ENCODE measurements at places on chromosomes 12 and 14.

GRCh38 chr14:37452323-37452722 is 142.7 kb downstream of the FOXA1 start:
- no peak for DNase-seq

- DNase-seq = no peak
These were observed 10.5 kb downstream of the AEBP2 start for GRCh38 chr12:19449814-19450213.

DNA sequence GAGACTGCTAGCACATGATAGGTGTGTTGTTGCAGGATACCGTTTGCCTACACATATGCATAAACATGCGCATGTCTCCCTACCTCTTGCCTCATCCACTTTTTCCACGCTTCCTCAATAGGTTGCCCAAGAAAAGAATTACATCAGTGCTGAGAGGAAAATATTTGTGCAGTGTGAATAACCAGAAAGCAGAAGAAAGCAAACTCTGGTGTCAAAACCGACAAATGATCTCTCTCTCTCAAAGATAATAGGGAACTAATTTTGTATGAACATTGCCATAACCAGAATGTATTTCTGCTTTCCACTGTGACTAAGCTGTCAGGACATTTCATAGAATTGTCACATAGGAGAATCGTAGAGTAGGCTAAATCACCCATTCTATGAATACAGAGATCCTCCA is 1.3 kb downstream of the CLEC7A start:
- DNase-seq = peak; percentile 43

DNA sequence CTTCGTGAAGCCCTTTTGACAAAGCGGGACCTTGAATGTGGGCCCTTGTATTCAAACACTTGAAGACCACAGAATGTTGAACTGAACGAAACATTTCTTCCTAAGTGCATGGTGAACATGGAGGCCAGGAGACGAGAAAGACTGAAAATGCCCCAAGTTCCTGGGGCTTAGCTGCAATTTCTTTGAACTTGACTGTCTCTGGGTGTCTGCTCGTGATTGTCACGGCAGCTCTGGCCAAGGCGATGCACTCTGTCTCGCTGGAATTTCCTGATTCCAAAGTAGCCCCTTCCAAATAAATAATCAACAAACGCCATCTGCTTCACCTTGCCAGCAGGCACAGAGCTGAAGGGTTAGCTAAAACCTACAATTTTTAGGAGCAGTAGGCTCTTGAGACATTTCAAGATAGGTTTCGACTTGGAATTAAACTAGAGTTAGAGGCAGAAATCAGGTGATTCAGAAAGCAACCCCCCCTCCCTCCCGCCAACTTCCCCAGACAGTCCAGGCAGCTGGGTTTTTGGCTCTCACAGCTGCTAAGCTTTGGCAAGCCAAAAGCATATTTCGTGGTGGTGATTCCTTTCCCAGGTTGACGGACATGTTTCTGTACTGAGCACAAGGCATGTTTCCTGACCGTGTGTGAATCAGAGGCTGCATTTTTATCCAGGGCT is 13.5 kb upstream of the IRF2BPL start:
- DNase-seq = no peak

DNA sequence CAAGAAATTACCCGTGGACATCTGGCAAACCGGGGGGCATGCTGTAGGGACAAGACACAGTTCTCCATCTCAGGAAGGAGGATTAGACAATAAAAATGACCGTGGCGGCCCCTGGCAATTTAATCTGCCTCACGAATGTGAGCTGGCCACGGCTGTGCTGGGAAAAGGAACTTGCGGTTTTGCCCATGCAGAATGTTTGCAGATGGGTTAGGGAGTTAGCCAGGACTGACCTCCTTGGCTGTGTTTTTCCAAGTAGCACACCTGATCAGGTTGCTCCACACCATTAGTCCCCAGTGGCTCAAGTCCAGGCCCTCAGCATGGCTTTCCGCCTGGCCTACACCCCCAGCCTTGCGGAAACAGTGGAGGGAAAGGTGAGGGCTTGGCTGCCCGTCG is 20.8 kb downstream of the TPCN1 start:
- DNase-seq = no peak

DNA sequence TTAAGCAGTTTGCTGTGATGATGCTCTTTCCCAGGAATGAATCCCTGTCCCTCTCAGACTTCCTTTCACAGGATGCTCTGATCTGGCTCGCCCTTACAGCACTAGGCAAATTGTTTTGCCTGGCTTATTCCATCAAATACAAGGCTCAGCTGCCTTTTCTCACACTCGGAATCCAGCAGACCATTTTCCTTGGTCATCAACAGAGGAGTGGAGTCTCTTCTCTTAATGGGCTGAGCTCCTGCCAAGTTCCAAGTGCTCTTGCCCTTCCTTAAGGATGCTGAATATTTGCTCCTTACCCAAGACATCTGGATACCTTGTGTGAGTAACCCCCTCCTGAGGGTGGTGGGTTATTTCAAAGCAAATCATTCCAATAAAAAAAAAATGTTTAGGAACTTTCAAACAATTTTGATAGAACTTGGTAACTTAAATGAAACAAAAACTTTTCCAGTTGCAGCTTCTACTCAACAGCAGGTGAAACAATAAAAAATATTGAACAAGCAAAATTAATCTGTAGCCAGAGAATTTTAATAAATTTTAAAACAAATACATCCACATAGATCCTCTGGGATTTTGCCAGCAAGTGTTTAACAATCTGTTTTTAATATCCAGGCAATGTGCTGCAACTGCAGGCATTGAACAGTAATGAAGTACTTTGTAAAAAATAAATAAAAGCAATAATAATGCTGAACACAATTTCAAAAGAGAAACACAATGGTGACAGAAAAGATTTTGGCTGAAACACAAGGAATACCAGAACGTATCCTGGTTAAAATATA is 264.0 kb upstream of the FAR2 start:
- DNase-seq = no peak

- peak; percentile 92 for DNase-seq
These were observed 80.8 kb downstream of the EP400 start for GRCh38 chr12:132030367-132031038.

- DNase-seq = no peak
These were observed 116.4 kb downstream of the PTPRB start for GRCh38 chr12:70520847-70521246.

GRCh38 chr14:67480011-67480410 is 8.5 kb downstream of the TMEM229B start:
- DNase-seq = no peak

DNA sequence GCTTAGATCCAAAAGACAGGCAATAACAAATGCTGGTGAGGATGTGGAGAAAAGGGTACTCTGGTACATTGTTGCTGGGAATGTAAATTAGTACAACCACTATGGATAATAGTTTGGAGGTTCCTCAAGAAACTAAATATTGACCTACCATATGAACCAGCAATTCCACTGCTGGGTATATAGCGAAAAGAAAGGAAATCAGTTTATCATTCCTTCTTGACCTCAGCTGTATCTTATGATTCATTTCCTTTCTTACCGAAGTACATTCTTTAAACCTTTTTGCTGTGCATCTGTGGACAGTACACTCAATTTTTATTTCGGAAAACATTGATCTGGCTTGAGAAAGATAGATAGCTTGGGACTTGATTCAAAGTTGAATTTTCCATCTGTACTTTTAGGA is 183.2 kb upstream of the LRFN5 start:
- no peak for DNase-seq

GRCh38 chr12:59787610-59788009 is 191.8 kb downstream of the SLC16A7 start:
- DNase-seq = no peak

GRCh38 chr14:96225745-96226151 is 21.1 kb downstream of the BDKRB2 start:
- no peak for DNase-seq

GRCh38 chr12:69792533-69792932 is 32.5 kb upstream of the MYRFL start:
- DNase-seq = no peak

GRCh38 chr12:22880807-22881206 is 255.8 kb downstream of the ETNK1 start:
- no peak for DNase-seq

DNA sequence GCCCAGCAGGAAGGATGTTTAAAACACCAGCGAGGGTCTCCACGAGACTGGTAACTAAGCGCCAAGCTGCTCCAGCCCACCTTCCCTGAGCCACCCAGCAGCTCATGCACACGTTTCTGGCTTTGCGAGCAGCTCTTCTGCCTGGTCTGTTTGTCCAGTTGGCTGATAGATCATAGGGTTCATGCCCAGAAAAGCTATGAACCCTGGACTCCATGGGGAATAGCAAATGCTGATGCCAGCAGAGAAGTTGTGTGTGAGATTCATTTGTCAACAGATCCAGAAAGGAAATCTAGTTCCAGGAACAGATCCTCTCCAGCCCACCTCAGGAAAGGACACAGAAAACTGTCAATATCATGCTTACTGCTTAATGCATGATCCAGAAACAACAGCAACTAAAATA is 28.2 kb upstream of the RIMBP2 start:
- no peak for DNase-seq

- DNase-seq = no peak
These were observed 8.0 kb upstream of the MYH7 start for GRCh38 chr14:23443411-23443812.

- DNase-seq = no peak
These were observed 30.8 kb downstream of the SRRM4 start for GRCh38 chr12:119012179-119012578.

All from Ammon's horn (tissue), 1 donor.